ENCODE measurements at places on chromosomes 7 and 10.

GRCh38 chr7:7257899-7258692 is 75.8 kb downstream of the C1GALT1 start:
- DNase-seq, result no peak

DNA sequence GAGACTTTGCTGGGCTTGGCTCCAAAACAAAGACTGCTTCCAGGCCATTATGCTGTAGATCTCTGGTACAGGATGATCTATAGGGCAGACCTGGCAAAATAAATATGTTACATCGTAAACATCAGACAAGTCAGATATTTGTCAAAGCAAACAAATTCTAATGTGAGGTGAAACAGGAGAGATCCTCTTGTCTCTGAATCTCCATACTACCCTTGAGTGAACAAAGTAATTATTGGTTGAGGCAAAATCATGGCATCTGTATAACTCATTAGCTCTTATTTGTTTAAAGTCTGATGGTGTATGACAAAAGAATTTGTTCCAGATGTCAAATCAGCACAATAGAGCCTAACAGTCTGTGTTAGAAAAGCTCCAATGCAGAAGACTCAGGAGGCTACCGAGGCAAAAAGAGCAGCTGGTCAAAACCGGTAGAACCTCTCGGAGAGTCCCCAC is 1291.5 kb downstream of the TYW1 start:
- peak; percentile 89 for DNase-seq

- DNase-seq, result no peak
These were observed 4.9 kb upstream of the GJD4 start for GRCh38 chr10:35600193-35600592.

DNA sequence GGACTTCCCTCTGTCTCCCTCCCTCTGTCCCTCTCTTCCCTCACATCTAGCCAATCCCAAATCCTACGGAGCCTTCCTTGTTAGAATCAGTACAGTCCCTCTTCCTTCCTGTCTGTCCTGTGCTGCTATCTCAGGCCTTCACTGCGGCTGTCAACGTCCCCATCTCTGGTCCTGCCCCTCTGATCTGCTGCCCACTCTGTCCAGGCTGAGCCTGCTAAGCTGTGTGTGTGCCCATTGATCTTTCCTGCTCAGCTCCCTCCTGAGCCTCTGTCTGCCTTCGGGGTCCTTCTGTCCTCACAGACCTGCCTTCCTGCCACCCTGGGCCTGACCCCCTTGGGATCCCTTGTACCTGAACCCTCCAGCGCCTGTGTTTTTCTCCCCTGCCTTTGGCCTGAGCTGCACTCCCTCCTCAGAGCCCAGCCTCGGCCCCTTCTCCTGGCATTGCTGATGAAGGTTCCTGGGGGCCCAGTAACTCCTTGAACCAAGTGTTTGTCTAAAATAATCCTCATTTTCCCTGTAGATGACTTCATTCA is 182.1 kb upstream of the SHH start:
- DNase-seq, result no peak

DNA sequence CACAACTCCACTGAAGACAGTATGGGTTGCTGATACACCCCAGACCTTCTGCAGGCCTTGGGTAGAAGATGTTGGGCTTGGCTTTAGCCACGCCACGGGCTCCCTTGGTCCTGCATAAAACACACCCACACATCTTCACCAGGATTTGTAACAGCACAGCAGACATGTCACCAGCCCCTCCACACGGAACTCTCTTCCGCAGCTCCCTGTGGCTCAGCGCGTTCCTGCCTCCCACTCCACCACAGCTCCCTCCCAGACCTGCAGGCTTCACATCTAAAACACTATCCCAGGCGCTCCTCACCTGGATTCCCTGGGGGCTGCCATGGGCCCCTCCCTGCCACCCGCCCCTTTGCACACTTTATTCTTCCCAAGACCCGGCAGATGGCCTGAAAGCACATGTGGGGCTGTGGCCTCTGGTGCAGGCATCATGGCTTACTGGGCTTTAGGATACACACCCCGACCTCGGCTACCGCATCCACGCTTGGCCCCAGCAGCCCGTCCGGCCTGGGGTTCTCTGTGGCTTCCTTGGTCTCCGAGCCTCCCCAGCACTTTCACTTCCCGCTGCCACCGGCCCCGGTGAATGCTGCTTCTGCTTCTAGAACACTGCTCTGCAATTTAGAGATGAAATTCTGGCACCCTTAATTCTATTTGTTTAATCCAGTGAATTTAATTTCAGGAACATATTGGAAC is 432.9 kb downstream of the DNAJB6 start:
- DNase-seq, result no peak

- no peak for DNase-seq
These were observed 81.8 kb downstream of the SPAG6 start for GRCh38 chr10:22427101-22427500.

- DNase-seq, result no peak
These were observed 43.2 kb downstream of the PNLIPRP3 start for GRCh38 chr10:116470768-116471415.

GRCh38 chr7:139118234-139118804 is 8.8 kb upstream of the ZC3HAV1 start:
- DNase-seq, result no peak

DNA sequence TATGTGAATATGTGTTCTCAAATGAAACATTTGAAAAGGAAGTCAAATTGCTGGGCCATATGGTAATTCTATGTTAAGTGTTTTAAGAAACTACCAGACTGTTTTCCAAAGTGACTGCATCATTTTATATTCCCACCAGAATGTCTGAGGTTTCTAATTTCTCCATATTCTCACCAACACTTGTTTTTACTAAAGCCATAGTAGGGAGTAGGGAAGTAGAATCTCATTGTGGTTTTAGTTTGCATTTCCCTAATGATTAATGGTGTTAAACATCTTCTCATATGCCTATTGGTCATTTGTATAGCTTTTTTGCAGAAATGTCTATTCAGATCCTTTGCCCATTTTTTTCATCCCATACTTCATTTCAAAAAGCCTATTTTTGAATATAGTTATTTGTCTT is 9.1 kb upstream of the SEMA4G start:
- no peak for DNase-seq

DNA sequence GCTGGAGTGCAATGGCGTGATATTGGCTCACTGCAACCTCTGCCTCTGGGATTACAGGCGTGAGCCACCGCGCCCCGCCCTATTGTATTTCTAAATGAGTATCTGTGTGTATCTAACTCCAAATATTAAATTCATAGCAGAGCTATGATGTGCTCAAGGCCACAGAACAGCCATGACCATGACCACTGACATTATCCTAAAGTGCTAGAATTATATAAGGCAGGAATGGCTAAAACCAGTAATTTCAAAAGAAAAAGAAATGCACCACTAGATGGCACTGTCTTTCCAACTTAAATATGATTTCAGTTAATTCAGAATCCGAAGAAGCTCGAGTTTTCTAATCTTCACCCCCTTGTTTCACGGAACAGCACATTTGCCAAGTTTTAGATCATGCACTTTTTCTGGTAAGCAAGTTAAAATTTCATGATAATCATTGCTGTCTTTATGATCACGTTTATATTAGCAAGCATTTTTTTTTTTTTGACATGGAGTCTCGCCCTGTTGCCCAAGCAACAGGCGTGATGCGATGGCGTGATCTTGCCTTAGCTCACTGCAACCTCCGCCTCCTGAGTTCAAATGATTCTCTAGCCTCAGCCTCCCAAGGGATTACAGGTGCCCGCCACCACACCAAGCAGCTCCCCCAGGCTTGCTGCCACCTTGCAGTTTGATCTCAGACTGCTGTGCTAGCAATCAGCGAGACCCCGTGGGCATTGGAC is 65.3 kb downstream of the OR13A1 start:
- peak; percentile 70 for DNase-seq

DNA sequence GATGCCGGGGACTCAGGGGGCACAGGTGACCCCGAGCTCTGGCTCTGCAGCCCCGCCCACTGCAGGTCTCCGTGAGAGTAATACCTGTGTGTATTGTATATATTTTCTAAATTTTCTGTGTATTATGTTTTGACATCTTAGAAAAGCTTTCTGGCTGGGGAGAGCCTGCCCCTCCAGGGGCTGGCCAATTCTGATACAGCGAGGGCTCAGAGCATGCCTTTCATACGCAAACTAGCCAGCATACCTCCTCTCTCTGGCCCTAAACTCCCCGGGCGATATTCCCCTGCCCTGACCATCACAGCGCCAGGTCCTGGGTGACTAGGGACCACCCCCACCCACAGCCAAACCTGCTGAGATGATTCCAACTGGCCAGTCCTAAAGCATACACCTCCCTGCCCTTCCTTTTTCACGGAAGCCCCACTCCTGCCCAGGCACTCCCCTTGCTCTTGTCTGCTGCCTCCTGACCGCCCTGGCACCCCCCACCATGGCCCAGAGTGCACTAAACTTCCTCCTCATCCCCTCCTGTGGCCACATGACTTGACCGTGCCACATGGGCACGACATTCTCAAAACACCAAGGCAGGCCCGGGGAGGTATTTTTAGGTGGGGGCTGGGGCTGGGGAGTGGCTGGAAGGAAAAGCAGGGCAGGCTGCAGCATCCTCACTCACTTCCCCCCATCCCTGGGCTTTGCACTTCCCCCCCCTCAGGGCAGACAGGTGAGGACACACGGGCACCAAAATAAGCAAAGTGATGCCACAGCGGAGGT is 61.5 kb downstream of the INSIG1 start:
- no peak for DNase-seq

- no peak for DNase-seq
These were observed 26.4 kb upstream of the SRGN start for GRCh38 chr10:69061305-69062161.

- no peak for DNase-seq
These were observed 848.1 kb downstream of the PCDH15 start for GRCh38 chr10:53952698-53953630.

GRCh38 chr10:16673443-16673842 is 143.8 kb downstream of the RSU1 start:
- DNase-seq, result peak; percentile 93

DNA sequence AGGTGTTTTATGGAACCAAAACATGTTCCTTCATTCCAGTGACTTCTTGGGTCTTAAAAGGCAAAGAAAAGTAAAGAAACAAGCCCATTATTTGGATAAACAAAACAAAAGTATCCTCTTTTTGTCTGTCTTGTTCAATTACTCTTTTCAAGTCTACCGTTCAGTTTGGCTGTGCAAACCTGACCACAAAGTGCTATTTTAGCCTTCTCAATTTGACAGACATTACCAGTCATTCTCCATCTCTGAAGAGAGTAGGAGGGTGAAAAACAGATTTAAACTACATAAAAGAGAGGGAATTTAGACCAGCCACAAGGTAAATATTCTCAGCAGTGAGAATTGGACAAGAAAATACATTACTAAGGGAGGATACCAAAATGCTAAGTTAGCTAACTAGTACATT is 145.2 kb downstream of the GRM3 start:
- DNase-seq, result no peak

DNA sequence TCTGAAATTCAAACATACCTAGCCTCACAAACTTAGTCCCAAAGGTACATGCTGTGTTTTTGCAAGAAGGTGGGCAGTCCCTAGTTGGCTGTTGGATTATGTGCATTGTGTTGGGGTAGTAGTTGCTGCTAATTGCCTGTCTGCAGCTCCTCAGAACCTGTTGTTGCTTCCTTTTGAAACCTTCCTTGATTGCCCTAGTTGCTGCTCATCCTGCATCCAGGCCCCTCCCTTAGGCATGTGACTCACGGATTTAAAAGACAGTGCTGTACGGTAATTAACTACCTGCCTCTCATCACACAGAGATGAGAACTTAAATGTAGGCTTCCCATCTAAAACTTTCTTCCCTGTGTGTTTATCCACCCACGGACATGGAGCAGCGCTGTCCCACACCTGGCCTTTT is 67.7 kb downstream of the BMPR1A start:
- no peak for DNase-seq

DNA sequence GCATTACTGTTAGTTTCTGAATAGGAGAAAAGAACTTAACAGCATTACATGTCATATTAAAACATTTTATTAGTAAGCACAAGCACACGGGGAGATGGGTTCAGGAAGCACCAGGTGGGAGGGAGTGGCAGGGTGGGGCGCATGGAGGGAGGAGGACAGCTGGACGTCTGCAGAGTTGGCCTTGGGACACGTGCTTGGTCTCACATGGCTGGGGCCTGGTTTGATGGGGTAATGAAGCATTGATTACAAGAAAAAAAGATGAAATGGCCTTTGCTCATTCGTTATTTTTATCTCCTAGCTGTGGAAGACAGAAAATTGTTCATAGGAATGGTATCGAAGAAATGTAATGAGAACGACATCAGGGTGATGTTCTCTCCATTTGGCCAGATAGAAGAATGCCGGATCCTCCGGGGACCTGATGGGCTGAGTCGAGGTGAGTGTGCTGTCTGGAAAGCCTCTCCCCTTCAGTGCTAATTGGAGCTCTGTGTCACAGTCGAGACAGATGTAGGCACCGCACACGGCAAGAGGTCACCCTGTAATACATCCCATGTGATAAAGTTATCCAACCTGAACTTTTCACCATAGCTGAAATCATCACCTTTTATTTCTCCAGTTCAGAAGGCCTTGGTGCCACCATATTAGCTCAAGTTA is 239.9 kb downstream of the CELF2 start:
- no peak for DNase-seq

DNA sequence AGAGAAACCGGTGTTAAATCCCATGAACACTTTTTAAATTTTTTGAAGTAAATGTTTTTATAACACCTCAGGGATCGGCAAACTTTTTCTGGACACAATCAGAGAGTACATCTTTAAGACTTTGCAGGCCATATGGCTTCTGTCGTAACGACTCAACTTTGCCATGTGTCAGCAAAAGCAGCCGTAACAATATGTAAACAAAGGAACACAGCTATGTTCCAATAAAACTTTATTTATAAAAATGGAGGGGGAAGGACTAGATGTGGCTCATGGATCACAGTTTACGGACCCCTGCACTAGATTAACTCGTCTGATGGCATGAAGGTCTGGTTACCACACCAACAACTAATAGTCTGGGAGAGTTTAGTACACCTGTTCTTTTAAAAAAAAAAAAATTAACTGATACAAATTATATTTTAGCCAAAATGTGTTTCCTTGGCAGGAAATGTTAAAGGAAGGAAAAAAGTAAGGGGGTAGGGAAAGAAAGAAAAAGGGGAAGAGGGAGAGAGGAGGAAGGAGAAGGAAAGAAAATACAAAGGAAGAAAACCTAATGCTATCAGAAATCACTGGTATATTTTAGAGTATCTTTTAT is 50.2 kb downstream of the ABI1 start:
- no peak for DNase-seq

- DNase-seq, result no peak
These were observed 29.2 kb downstream of the PRKAG2 start for GRCh38 chr7:151847681-151848081.

- no peak for DNase-seq
These were observed 18.0 kb downstream of the STARD3NL start for GRCh38 chr7:38195804-38196595.

GRCh38 chr7:106050002-106050745 is 61.9 kb downstream of the SYPL1 start:
- no peak for DNase-seq

- DNase-seq, result no peak
These were observed 129.0 kb downstream of the BICC1 start for GRCh38 chr10:58641708-58642107.

GRCh38 chr7:98229441-98229840 is 18.2 kb downstream of the BHLHA15 start:
- DNase-seq, result no peak
